Left kidney (tissue), 8 donors: ENCODE measurements at places on chromosomes 1 and 21. TPM values are rescaled to one million over a fixed set of nuclear protein-coding genes. Genes with fewer than 3 reads are reported as not detected.

DNA sequence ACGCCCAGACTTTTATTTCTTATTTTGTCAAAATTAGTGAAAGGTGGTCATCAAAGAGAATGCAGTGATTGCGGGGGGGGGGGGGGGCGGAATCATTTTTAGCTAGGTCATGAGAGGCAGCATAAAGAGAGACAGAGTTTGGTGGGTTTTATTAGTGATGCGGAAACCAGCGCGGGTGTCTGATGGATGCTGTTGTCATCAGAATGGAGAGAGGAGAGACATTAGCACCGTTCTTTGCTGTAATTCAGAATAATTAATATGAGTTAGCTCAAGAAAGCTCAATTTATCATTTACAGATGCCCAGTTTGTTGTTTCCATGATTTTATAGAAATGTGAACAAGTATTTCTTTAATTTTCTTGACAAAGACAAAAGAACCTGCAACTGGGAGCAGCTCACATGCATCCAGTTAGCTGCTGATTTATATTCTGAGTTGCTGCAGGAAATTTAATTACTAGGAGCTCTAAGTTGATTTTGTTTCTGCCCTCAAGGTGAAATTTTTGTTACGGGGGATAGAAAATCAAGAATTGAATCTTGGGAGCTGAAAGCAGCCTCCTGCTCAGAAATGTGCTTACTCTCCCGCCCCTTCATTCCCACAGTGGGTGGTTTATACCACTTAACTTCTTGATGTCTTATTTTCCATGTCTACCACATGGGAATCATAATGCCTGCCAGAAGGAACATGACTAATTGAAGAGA, 133.4 kb upstream of the MAP1LC3C start:
- DNase-seq: no peak

DNA sequence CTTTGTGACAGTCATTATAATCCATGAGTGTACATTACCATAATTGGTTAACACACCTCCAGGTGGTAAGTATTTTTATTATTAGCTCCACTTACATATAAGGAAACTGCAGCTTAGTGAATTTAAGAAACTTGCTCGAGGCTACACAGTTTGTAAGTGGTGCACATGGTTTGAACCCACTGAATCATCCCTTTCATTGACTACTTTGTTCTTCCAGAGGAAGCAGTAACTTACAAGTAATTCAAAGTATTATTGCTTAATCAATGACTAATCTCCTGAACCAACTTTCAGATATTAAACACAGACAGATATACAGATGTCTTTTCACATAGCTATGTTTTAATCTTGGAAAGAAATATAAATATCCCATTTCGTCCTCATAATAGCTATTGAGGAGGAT, 18.7 kb upstream of the CLDN8 start:
- DNase-seq: no peak

The RAB3B gene
- 7.3 TPM for polyA plus RNA-seq

The SAMSN1 gene
- 3.2 TPM for polyA plus RNA-seq

The DRAM2 gene
- 80.6 TPM for polyA plus RNA-seq
